Stimulated activated CD8-positive, alpha-beta memory T cell treated with anti-CD3 and anti-CD28 coated beads, Interleukin-4, amount 100 ng/mL, for 1 hour (primary cell): ENCODE measurements at places on chromosomes 1 and 21.

DNA sequence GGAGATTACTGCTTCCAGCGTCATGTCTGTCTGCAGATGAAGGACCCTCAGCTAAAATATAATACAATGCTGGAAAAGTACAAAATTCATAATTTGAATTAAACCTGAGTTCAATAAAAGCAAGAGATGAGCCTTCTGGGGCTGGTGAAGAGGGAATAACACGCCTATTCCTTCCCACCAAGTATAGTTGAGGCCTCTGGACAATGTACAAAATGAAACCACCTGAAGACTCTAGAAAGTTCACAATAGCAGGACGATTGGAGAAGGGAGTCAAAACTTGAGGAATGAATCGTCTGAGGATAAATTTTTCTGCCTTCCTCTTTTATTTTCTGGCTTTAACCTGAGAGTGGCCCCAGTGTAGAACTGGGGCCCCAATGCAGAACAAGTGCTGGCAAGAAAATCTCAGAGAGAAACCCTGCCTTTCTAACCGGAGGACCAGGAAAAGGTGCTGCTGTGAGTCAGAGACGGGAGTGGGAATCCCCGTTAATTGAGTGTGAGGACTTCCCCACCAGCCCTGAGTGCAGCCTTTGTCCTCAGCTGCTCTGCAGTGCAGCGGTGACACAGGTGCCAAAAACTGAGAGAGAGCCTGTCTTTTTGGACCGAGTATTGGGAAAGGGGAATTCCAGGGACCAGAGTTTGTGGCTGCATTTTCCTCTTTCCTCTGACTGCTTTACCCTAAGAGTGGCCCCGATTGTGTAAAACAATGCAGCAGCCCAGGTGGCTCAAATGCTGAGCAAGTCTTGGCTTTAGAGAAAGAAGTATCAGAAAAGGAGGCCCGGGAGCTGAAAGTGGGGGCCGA lies 264.9 kb downstream of the DYRK1A start:
- DNase-seq: no peak

GRCh38 chr1:53587252-53587988 lies 128.2 kb downstream of the DMRTB1 start:
- DNase-seq: no peak

- DNase-seq: no peak
These were observed 15.4 kb upstream of the EFHD2 start for GRCh38 chr1:15394258-15394690.

DNA sequence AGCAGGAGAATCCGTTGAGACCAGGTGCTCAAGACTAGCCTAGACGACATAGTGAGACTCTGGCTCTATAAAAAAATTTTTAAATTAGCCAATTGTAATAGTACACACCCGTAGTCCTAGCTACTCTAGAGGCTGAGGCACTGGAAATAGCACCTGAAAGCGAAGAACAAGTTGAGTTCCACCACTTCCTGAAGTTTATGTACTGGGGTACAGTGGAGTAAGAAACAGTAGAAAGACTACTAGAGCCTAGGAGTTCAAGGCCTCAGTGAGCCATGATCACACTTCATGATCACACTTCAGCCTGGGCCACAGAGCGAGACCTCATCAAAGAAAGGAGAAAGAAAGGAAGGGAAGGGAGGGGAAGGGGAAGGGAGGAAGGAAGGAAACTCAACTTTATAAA lies 19.8 kb downstream of the RSBN1 start:
- no peak for DNase-seq

DNA sequence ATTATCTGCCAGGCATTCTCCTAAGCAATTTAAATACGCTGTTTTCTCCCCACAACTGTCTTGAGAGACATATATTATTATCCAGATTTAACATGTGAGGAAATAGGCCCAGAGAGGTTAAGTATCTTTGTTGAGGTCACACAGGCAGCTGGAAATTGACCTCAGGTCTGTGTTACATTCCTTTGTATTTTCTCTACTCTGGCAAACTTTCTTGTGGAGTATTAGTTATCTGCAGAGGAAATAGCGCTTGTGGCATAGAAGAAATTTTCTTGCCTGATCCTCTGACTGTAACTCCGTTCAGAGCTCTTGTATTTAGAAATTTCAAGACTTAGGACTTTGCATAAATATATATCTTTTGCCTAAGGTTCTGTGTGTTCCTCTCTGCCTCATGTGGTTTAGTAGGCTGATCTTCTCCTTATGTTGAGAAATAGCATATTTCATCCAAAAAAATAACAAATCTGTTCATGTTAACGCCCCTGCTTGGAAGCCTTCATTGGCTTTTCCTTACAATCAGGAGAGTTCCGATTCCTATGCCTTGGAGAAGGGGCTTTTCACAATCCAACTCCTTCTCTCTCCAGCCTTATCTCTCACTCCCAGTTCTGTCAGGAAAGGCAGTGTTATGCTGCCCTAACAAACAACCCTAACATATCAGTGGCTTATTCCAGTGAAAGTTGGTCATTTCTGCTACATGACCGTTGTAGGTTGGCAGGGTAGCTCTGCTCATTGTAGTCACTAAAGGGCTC lies 2.5 kb upstream of the JUN start:
- no peak for DNase-seq

- no peak for DNase-seq
These were observed 16.8 kb downstream of the ATP8B2 start for GRCh38 chr1:154342132-154342531.

DNA sequence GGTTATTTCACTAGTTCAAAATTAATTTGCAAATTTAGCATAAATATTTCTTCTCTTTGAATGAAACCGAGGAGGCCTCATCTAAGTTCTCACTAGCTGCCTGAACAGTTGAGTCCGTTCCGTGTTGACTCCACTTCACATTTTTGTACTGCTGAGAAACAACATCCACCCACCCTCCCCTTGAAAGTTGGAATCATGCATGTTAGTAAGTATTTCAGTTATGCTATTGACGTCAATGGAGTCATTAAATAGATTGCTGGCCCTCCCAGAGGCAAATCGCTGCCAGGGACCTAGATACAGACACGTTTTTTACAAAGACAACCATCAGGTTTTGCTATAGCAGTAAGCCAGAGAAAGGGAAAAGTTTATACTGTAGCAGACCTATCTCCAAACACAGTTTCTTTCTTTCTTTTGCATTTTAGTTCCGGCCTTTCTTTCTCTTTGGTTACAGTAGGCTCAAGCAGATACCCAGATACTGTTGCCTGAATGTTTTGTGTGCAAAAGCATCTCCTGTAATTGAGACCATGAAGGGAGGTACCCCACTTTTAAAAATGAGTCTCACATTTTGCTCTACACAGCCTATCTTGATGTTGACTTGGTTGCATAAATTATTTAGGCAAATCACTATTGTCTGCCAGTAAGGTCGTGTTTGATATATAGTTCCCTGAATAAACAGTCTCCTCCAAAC lies 262.6 kb upstream of the SGIP1 start:
- no peak for DNase-seq

- DNase-seq: no peak
These were observed 10.0 kb upstream of the OTUD3 start for GRCh38 chr1:19872190-19872589.

DNA sequence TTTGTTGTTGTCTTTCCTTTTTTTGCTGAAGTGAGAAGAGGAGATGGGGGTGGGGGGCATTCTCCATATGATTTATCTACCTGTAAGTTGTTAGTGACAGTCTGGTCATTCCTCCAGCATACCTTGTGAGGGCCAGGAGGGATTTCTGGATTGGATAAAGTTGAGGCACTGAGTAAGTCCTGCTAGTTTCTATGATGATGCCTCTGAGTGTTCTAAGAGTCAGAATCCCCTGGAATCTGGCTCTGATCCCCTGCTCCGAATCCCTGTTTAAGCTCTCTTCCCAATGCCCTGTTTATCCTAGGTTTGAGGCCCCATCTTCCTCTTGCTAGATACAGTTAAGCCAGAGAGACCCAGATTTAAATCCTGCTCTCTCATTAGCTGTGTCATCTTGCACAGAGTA lies 83.2 kb upstream of the HOOK1 start:
- DNase-seq: no peak

DNA sequence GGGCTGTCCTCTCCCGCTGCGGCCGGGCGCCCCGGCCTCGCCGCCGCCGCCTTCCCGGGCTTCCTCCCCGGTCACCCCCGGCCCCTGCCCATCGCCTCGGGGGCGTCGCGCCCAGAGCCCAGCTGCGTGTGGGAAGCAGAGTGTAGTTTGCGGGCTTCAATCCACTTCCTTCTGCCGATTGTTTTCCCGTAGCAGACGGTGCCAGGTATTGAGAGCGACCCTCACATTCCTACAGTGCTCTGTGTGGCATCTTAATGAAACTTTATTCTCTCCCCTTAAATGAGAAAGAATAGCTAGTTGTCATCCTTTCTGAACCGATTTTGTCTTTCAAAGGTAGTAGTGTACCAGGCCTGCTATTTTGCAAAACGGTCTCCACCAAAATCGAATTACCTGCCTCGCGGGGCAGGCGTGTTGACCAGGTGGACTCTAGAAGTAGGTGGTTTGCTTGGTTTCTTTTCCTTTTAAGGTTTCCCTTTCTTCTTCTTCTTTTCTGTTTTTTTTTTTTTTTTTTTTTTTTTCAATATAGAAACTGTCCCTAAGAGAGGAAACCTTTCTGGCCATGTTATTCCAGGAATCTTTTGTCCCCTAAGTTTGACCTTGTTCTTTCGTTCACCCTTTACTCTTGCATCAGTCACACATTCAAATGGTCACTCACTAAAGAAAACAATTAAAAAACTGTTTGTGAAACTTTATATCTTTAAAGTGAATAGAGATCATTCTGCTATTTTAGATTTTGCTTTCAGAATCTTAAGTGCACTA lies 881 bp downstream of the USP25 start:
- DNase-seq: no peak

DNA sequence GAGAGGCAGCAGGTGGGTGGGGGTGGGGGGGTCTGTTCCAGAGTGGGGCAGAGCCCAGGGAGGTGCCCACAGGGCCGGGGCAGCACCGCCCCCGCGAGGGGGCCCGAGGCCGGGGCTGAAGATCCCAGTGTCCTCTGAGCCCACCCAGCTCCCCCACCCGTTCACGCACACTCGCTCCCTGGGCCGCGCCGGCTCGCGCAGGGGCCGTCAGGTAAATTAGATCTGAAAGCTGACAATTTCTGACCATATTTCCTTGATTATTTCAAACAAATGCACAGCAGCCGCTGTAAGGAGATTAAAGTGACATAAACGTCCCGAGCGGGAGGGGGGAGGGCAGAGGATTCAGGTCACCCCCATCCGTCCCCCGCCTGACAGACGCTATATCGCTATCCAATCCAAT lies 118.0 kb downstream of the CASZ1 start:
- no peak for DNase-seq

- no peak for DNase-seq
These were observed 12.6 kb upstream of the LMNA start for GRCh38 chr1:156101880-156102279.

GRCh38 chr1:245869847-245870246 lies 637.2 kb downstream of the SMYD3 start:
- no peak for DNase-seq

DNA sequence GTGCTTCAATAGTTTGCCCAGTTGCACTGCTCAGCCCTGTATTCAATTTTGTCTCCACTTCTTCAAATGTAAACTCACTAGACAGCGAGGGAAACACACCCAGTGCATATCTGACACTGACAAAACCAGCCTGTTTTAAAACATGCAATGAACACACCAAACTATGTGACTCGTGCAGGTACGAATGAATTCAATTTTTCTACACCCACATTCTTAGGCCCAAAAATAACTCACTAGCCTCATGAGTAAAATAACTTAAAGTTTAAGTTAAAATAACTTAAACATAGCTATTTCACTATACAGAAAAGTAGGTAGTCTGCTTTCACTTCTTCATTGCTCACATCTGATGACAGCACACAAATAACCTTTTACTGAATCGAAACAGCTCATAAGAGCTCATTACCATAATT lies 21.1 kb downstream of the TTC13 start:
- DNase-seq: no peak

DNA sequence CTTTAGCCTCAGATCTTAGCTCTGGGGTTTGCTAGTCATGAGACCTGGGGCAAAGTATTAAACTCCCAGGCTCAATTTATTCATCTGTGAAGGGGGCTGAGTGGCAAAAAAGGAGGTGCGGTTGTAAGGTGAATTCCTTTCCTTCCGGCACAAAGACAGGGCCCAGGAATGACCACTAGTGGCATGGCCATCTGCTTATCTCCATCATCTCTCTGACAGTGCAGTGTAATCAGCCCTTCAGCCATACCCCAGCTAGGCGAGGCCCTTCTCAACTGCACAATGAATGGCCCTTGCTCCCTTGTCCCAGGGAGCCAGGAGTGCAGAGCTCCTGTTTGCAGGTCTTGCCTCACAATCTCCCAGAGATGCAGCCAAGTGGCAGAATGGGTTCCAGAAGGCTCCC lies 5.6 kb upstream of the SLC26A9 start:
- DNase-seq: no peak

- DNase-seq: no peak
These were observed 55.2 kb upstream of the MRPS6 start for GRCh38 chr21:34018185-34018584.

DNA sequence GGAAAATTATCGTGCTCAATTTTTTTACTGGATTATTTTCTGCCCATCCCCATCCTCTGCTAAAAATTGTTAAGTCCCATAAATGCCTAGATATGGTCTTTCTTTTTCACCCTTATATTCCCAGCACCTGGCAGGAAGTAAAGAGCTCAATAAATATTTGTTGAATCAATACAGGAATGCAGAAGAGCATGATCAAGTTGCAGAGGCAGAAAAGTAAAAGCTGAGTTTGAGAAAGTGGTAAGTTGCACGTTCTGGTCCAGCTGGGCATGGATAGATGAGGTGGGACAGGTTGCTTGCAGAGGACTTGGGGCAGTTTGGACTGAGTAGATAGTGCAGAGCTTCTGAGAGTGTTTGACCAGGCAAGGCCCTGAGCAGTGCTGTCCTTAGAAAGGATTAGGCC lies 40.1 kb downstream of the ZNF281 start:
- DNase-seq: no peak

DNA sequence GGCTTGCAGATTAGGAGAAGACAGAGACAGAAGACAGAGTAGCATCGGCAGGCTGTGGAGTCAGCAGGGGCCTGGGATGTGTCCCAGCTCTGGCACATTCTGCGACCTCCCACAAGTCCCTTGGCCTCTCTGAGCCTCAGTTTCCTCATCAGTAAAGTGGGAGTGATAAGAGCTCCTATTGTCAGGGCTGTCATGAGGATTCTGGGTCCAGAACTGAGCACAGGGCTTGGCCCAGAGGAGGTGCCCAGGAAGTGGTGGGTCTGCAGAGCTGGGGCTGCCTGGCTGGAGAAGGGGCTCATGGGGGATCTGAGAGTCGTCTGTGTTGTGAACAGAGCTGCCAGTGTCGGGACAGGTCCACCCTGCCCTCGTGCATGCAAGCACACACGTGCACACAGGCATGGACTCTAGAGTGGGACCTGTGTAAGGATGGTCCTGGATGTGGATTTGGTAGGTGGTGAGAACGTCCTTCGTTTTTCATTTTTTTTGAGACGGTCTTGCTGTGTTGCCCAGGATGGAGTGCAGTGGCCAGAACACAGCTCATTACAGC lies 262.9 kb downstream of the PTPRU start:
- DNase-seq: no peak

- no peak for DNase-seq
These were observed 105.5 kb upstream of the IRF2BP2 start for GRCh38 chr1:234715252-234716014.

- no peak for DNase-seq
These were observed 20.6 kb downstream of the CSF1 start for GRCh38 chr1:109931189-109931731.

GRCh38 chr1:156152628-156153027 lies 757 bp upstream of the SEMA4A start:
- no peak for DNase-seq
